ENCODE measurements at places on chromosomes 12 and 14. TPM values are rescaled to one million over a fixed set of nuclear protein-coding genes. Genes with fewer than 3 reads are reported as not detected.
A peak's percentile ranks its signal among the peaks of the same experiment; 100 is the strongest.

- no peak for DNase-seq
These were observed 24.8 kb upstream of the NUBPL start for GRCh38 chr14:31536201-31536960.

DNA sequence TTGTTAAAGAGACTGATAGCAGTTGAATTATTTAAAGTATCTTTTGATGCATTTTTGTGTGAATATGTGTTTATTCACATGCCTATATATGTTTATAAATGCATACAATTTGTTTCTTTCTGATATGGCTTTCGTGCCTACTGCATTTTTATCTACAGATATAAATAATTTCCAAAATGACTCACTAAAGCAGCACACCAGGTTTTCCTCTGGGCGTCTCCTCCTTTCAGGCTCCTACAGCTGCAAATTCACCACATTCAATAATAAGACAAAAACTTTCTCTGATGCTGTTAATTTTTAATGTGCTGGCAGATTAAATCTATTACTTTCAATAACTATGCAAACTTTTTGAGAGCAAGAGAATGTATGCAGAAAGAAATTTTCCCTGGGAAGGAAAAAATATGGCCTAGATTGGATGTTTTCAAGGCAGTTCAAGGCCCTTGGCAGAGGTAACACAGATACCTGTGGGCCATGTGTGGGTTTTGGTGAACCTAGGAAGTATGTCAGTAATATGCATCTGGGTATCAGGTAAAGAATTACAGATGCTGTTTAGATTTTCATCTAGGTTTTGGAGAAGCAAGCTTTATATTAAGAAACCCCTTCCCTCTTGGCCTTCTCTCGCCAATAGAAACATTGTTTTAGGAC, 381.8 kb downstream of the EGLN3 start:
- DNase-seq, result no peak

- DNase-seq, result no peak
These were observed 340.9 kb downstream of the AACS start for GRCh38 chr12:125406131-125406530.

DNA sequence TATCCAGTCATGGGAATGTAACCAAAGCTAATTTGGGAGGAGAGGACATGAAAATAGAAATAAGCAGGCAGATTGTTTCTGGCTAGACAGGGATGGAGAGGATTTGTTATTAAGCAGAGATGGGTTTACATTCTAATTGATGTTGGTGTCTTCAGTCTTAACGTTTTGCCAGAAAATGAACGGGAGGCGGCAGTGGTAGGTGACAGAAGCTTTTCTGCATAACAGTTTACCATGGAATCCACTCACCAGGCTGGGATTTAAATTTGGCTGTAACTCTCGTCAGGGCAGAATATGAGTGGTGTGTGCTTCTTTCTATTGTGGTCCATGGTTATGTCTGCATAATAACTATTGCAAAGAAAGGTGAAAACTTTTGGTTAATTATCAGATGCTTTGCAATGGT, 50.2 kb upstream of the OTX2 start:
- DNase-seq, result no peak

DNA sequence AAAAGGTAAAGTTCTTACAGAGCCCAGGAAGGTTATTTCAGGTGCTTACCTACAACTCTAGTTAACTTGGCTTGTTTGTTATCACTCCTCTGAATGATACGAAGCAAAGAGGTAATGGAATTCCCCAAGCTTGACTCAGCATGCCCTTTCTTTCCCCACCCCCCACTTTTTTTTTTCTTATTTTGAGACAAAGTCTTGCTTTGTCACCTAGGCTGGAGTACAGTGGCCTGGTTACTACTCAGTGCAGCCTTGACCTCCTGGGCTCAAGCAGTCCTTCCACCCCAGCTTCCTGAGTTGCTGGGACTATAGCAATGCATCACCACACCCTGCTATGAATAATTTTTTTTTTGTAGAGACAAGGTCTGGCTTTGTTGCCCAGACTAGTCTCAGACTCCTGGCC, 17.1 kb upstream of the YBX3 start:
- DNase-seq, result no peak

- no peak for DNase-seq
These were observed 214.7 kb upstream of the C14orf180 start for GRCh38 chr14:104364830-104365229.

GRCh38 chr14:24367514-24368211, at the start of gene NFATC4:
NFATC4 (plus strand) TSS chr14:24368184; CDS start chr14:24368341, 157 bp downstream.
- peak; percentile 92 for DNase-seq

GRCh38 chr12:46585854-46586621, 213.5 kb upstream of the SLC38A2 start:
- DNase-seq, result no peak

GRCh38 chr12:108766294-108766693, 35.0 kb upstream of the CORO1C start:
- DNase-seq, result no peak

DNA sequence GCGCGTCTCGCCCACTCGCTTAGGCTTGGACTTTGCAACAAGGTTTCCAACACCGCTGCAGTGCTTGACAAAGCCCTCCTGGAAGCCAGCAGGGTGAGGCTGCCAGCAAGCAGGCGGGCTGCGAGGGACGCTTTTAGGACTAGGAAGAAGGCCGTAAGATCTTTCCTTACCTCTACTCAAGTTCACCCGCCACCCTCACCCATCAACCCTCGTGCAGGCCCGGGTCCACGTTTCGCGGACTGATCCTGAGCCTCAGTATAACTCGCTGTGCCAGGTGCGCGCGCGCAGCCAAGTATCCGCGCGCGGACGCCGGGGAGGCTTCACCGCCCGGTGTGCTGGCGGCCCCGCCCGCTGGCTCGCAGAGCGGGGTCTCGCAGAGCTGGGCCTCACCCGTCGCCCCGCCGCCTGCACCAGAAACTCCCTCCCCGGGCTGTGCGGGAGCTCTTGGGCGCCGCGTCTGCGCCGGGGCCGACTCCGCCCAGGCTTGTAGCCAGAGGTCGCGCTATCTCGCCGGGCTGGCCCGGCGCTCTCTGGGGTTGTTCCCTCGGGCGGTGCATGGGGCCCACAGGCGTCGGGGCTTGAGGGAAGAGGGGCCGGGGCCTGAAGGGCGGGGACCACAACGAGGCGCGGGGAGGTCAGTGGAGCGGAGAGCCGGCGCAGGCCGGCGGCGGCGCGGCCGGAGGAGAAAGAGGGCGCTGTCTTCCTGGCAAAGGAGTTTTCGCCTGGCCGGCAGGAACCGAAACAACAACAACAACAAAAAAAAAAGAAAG, 7.6 kb upstream of the SIX1 start:
- DNase-seq, result peak; percentile 83

DNA sequence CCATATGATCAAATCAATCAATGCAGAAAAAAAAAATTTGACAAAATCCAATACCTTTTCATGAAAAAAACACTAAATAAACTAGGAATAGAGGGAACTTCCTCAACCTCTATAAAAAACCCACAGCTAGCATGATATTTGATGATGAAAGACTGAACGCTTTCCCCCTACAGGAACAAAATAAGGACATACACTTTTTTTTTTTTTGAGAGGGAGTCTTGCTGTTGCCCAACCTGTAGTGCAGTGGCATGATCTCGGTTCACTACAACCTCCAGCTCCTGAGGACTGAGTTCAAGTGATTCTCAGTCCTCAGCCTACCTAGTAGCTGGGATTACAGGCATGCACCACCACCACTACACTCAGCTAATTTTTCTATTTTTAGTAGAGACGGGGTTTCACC, 17.9 kb upstream of the CAMKK2 start:
- no peak for DNase-seq

GRCh38 chr14:71328183-71328582, 420.9 kb downstream of the PCNX1 start:
- DNase-seq, result no peak

DNA sequence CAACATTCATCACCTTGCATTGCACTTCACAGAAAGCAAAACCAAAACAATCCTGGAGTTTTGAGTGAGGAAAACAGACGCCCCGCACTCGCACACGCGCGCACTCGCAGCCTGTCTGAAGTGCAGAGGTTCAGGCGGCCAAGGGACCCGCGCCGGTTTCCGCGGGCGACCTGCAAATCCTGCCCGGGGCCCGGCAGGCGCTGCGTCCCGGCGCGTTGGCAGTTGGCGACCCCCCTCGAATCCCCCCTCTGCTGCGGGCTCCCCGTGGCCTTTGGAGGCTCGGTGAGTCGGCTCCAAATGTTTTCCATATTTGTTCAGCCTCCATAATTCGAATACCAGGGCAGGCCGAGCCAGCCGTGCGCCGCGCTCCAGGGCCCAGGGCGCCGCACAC, at the start of gene SSPN:
TSS of gene SSPN (plus strand) at position 324 of the 391 bp plus-strand sequence. CDS start 100 bp downstream, outside the sequence.
- DNase-seq, result peak; percentile 87

GRCh38 chr12:65203376-65203775, 34.0 kb downstream of the LEMD3 start:
- DNase-seq, result no peak

DNA sequence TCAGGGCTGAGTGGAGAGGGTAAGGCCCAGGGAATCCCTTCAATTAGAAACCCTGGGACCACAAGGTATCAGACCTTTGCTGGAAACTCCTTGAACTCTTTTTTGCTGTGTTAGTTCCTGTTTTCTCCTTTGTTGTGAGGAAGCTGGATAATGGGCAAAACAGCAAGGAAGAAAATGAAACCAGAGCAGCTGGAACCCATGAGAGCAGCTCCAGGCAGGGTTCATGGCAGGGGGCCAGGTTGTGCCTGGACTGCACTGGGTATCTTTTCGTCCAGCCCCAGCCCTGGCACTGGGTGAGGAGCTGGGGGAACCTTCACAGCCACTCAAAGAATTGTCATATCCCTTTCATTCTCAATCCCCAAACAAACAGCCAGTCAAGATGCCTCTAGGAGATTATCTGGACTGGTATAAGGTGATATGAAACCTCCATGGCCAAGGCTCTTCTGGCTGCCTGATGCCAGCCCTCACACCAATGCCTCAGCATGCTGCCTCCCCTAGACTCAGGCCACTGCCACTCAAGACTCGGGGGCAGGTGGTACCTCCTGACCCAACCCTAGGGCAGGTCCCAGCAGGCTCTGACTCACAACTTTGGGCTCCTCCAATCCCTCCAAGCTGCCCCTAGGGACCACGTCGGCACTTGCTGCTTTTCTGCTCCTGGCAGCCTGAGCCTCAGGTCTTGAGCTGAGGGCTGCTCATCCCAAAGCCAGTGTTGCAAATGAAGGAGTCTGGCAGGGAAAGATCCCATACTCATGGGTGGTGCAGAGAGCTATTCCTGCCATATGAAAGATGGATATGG, 16.5 kb downstream of the FAM186B start:
- no peak for DNase-seq

DNA sequence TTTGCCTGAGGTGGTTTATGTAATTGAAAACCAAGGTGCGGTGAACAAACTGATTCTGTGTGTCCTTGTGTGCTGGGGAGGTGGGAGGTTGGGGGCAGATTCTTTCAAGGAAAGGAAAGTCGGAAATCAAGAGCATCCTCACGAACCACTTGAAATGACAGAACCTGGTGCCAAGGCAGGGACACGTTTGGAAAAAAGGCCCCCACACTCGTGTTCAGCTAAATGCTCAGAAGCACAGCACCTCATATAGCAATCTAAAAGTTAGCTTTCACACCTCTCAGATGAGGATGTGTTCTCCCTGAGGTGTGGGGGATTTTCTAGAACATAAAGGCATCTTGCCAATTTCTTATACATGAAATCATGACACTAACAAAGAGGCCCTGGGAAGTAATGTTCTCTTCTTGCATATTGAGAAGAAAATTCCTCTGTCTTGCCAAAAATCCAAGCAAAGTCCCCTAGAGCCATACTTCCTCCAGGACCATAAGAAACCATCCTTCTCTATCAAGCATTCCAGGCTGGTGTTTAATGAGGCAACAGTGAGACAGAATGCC, 119.6 kb downstream of the PLXNC1 start:
- DNase-seq, result no peak

Gene RAN
- polyA plus RNA-seq, result 340 TPM

Gene CFAP54
- 0.44 TPM for polyA plus RNA-seq

Gene CLECL1
- polyA plus RNA-seq, result 0.31 TPM

Gene SLC6A15
- 2.9 TPM for polyA plus RNA-seq

Gene CCDC60
- not detected for polyA plus RNA-seq

Gene SLC35F4
- polyA plus RNA-seq, result 0.17 TPM

Gene CLEC1A
- 2.3 TPM for polyA plus RNA-seq

Gene KCNK13
- 0.40 TPM for polyA plus RNA-seq

Gene KIF5A
- polyA plus RNA-seq, result not detected
